Activated CD8-positive, alpha-beta memory T cell treated with anti-CD3 and anti-CD28 coated beads, Interleukin-2, amount 50 U/mL, for 48 hours (primary cell): ENCODE measurements at places on chromosomes 6 and 20.
A peak's percentile ranks its signal among the peaks of the same experiment; 100 is the strongest.

GRCh38 chr6:6858533-6858982 lies 249.2 kb upstream of the RREB1 start:
- no peak for DNase-seq

DNA sequence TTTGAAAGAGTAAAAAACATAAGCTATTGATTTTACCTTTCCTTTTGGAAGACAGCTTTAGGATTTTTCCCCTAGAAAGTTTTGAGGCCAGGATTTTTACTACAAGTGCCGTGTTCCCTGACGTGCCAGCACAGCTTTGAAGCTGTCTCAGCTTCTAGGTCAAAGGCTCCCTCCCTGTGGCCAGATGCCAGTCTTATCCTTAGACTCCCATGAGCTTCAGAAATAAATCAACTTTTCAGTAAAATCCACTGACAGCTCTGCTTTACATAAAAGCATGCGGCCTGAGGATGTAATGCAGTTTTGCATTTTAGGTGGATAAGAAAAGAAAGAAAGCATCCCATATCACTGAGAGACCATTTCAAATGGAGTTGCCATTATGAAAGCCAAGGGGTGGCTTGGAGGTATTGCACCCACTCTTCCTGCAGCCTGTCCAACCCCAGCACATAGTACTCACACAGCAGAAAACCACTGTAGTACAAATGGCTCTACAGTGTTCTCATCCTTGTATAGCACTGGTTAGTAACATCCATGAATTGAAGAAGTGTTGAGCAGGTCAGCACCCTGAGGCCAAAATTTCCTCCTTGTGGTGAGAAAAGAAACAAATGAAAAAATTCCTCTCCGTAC lies 15.2 kb upstream of the ATXN1 start:
- no peak for DNase-seq

DNA sequence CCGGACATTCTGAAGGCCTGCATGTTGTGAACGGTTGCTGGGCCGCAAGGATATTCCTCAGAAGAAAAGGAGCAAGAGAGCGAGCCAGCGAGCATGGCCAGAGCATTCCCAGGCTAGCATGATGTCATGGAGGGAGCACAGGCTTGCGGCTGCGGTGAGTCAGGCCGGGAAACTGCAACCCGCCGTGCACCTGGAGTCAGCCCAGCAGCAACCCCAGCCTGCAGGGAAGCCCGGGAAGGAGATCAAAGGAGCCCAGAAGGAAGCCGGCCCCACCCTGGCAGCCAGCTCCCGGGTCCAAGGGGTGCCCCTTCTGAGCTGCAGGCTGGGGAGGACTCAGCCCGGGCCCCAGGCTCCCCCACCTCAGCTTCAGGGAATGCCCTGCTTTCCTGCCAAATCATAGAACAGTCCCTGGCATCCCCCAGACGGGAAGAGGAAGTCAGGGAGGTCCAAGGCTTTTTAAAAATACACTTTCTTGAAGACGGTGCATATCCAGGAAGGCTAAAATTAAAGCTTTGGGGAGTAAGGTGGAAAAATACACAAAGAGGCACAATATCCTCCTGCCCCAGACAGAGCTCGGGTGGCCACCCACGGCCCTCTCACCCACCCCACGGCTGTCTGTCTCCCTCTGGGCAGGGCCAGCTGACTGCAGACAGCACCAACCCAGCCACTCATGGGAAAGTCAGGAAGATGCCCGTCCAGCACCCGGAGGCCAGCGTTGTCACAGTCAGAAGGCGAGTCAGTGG lies 53.7 kb downstream of the BMP7 start:
- no peak for DNase-seq

- peak; percentile 52 for DNase-seq
Measured at GRCh38 chr20:53608071-53608455, 14.4 kb upstream of the ZNF217 start.

GRCh38 chr20:62030834-62031434 lies 34.7 kb downstream of the TAF4 start:
- DNase-seq = no peak

DNA sequence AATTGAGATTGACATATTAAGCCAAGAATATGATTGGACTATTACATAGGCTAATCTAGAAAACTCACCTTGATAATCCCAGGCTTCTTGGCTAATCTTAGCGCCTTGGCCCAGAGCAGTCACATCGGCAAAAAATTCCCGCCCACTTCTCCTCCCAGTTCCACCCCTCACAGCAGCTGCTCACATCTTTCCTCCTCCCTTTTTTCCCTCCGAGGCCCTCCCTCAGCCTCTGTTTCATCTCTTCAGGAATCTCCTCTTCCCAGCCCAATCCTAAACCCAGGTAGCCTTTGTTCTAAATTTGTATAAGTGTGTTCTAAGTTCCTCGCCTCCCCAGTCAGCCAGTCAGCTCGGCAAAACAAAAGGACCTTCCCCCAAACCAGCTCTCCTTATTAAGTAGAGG lies 184.3 kb downstream of the PRKN start:
- DNase-seq = no peak

GRCh38 chr6:157985378-157986155 lies 3.9 kb downstream of the SYNJ2 start:
- no peak for DNase-seq

GRCh38 chr20:55446301-55446700 lies 559.0 kb downstream of the CBLN4 start:
- DNase-seq = no peak

DNA sequence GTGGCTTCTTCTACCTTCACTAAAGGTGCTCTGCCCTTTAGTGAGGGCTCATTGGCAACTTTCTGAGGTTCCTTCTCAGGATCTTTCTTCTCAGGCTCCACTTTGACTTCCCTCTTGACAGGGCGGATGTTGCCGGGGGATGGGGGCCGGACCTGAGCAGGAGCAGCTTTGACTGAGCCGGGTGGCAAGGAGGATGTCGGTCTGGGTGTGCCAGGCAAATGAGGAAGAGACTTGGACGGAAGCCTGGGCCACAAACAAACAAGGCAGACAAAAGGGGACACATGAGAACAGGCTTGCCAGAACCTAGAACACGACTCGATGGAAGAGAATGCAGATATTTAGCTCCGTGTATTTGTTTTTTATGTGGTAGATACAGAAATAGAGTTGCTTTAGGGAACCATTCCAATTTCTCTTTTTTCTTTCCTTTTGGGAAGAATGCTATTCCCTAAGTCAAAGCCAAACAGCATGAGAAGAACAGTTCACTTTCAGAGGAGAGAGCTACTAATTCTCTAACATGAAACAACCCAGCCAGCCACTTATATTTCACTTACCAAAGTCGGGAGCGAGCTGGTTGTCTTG lies 76.2 kb upstream of the BCLAF1 start:
- no peak for DNase-seq

GRCh38 chr6:162076816-162077215 lies 650.8 kb downstream of the PRKN start:
- DNase-seq = no peak

DNA sequence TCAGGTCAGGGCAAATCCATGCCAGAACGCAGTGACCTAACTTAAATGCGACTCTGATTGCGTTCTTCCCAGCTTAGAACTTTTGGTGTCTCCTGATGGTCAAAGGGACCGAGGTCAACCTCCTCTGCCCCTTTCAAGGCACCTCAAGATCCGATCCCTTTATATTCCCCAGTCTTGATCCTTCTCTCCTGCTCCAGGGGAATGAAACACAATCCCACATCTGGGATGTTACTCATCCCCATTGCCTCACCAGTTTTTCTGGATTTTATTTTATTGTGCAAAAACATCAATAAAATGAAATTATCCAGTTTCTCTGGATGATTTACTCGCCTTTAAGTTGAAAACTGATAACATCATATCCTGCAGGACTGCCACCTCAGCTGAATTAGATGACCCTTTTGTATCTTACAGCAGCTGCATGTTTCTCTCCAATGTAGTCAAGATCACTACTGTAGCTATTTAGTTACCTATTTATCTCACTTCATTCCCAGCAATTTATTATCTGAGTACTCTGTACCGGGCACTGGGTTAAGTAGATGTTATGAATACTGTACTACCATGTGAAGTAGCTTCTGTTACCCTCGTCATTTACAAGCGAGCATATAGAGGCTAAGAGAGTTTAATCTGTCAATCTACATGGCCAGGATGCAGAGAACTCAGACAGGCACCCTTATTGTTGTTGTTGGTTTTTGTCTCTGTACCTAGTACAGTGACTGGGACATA lies 44.0 kb downstream of the IRAK1BP1 start:
- DNase-seq = no peak

GRCh38 chr6:2196079-2196679 lies 49.2 kb downstream of the GMDS start:
- no peak for DNase-seq

DNA sequence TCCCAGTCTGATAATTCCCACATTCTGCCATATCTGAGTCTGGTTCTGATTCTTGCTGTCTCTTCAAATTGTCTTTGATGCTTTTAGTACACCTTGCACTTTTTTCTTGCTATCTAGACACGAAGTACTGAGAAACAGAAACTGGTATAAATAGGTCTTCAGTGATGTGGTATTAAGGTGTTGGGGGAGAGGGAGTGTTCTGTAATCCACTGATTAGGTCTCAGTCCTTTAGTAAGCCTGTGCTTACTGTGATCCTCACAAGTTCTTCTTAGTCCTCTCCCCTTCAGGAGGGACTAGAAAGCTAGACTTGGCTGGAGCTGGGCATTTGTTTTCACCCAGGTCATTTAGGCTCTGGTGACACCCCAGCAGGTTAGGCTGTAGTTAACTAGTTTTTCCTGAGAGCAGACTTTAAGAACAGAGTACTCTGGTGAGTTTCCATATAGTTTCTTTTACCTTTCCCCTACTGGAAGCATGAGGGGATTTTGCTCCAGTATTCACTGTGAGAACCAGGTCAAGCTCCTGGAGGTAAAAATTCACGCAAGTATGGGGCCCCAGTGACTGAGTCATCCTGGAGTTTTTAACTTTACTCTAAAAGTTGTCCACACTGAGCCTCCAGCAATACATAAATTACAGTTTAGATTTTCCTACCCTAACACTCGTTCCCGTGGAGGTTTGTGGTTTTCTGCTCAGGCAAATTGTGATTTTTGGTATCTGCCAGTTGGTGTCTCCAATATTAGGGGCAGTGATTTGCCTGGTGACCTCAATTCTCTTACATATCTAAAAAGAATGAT lies 154.6 kb downstream of the CDKAL1 start:
- DNase-seq = no peak

DNA sequence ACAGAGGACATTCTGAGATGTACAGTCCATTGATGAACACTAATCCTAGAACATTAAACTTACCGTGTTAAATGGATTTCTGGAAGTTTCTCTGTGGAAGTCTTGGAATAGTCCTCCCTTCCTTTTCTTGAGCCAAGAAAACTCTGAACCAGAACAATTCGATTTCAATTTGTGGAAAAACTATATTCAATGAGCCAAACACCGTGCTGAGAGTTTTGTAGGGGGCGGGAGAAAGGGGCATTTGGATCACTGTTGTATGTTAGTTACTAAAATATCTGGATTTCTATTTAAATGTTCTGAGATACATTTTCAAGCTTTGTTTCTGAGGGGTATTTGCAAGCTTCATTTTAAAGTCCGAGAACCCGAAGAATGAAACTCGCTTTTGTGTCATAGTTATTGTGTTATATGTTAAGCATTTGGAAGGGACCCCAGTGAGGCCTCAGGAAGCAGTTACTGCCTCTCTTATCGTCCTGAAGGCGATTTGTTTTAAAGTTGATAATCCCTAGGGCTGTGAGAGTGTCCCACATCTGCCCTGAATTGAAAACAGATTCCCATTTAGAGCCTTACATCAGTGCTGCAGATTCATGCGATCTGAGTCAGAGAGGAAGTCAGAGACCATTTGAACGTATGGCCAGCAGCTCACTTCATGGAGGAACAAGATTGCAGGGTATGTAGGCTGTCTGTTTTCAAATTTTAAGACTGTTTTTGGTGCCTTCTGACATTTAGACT lies 70.8 kb upstream of the SASH1 start:
- DNase-seq = no peak

- no peak for DNase-seq
Measured at GRCh38 chr6:10215326-10216110, 199.4 kb downstream of the TFAP2A start.

DNA sequence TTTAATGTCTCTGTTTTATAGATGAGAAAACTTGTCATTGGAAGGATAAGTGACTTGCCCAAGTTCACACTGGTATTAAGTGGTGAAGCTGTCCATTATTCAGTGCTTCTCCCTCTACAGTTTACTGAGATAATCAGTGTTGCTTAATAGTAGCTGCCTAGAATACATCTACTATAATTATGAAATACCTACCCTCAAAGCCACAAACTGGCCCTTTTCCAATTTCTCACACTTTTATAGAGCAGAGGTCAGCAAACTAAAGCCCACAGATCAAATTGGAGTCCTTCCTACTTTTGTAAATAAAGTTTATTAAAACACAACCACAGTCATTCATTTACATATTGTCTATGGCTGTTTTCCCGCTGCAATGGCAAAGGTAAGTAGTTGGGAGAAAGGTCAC lies 73.5 kb downstream of the EYS start:
- DNase-seq = no peak

DNA sequence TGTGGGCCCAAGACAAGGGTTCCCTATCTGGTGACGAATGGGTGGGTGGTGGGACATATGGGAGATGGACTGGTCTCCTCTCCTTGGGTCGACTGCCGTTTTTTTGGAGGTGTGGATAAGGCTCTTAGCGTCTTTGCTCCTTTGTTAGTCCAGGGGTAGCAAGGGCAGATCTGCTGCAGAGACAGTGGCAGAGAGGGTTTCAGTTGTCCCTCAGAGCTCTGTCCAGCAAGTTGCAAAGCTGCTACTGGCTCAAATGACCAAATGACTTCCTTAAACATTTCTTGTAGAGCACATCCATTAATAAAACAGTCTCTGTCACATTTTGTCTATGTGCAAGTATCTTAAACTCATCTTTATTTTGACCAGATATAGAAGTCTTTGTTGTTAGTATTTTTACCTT lies 508.0 kb upstream of the ADGRB3 start:
- no peak for DNase-seq
